Activated naive CD8-positive, alpha-beta T cell treated with anti-CD3 and anti-CD28 coated beads, Interleukin-2, amount 50 U/mL, for 16 hours (primary cell): ENCODE measurements at places on chromosomes 13 and 19.

GRCh38 chr19:18494267-18494607 lies 27.6 kb downstream of the ELL start:
- DNase-seq, result no peak

DNA sequence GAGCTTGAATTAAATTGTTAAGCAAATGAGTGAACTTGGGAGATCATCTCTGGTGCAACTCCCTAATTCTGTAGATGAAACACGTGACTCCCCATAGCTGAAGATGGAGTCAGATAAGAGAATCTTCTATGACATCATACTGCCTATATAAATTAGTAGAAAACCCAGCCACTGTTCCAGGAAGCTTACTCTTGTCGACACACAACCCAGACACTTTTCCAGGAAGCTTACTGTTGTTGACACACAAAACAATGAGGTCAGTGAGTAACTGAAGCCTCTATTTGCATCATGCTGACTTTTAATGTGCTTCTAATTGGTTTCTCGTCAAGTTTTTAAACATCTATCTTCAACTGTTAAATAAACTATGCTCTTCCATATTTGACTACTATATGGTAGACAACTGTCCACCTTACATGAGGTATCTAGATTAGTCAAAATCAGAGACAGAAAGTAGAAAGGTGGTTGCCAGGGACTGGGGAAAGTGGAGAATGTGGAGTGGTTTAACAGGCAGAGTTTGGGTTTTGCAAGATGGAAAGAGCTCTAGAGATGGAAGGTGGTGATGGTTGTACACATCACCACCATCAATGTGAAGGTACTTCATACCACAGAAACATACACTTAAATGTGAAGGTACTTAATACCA lies 168.2 kb downstream of the FGF14 start:
- DNase-seq, result no peak

DNA sequence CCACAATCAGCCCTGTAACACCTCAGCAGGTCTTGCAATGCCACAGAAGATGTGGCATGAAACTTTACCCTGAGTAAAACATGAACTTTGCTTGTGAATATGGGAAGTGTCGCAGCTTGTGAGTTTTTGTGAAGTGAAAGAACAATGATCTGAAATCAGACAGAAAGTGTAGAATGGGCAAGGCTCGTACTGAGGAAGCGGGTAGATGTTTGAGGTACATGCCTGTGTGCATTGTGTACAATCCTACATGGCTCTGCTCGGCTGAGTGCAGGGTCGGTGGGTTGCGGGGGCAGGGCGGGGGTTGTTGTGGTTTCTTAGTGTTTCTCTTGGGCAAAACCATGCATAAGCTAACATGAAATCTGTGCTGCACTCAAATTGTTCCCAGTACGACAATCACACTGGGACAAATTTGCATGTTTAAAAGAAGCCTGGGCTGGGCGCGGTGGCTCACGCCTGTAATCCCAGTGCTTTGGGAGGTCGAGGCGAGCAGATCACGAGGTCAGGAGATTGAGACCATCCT lies 1.1 kb downstream of the NLRP13 start:
- no peak for DNase-seq

GRCh38 chr19:12801466-12802266 lies at the start of the genes PRDX2 and THSD8:
Gene PRDX2, minus strand, starts transcription at chr19:12801800. Its CDS starts 539 bp downstream, at chr19:12801261.
Gene THSD8, plus strand, starts transcription at chr19:12802069. Its CDS starts 3 bp downstream, at chr19:12802072.
- DNase-seq, result peak; percentile 42

DNA sequence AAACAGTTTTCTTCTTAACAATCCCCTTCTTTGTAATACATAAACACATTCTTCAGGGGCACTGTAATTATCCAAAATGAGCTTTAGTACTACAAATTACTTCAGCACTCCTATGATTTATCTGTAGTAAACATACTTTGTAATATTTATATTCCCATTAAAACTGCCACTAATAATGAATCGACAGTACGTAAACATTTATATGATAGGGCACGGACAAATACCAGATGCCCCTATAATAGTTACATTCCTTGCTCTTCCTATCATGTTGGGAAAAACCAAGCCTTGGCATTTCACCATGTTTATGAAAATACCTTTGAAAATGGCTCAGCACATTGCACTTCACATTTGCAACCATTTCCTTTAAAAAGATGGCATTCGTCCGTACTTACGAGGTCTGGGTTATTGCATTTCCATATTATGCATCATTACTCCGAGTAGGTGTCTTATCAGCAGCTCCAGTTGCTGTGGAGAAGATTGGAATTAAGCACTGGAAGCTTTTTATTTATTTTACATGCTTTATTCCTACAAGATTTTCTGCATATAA lies 1043.4 kb downstream of the DIAPH3 start:
- DNase-seq, result no peak

DNA sequence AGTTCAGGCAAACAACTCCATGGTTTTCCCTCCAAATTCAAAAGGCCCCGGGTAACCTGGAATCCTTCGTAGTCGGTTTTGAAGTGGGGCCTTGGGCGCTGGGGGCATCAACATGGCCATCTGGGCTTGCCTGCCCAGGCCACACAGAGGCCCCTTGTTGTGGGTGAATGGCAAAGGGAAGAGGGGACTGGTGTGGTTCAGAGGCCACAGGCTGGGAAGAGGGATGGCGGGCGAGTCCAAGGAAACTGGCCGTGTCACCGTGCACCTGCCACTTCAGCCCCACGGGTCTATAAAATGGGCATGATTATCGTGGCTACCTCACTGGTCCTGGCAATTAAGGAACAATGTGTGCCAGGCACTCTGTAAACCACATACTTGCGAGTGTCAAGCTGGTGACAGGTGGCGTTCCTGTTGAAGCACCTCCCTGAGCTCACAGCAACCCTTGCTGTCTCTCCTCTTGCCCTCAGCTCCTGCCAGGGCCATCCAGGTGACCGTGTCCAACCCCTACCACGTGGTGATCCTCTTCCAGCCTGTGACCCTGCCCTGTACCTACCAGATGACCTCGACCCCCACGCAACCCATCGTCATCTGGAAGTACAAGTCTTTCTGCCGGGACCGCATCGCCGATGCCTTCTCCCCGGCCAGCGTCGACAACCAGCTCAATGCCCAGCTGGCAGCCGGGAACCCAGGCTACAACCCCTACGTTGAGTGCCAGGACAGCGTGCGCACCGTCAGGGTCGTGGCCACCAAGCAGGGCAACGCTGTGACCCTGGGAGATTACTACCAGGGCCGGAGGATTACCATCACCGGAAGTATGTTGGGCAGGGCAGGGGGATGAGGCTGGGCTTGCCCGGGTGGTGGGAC lies 1.3 kb downstream of the LSR start:
- DNase-seq, result no peak

- DNase-seq, result peak; percentile 83
Measured at GRCh38 chr19:19663256-19664120, at the start of gene ATP13A1. Gene ATP13A1, minus strand, starts transcription at chr19:19663676. Its CDS starts 10 bp downstream, at chr19:19663666.

DNA sequence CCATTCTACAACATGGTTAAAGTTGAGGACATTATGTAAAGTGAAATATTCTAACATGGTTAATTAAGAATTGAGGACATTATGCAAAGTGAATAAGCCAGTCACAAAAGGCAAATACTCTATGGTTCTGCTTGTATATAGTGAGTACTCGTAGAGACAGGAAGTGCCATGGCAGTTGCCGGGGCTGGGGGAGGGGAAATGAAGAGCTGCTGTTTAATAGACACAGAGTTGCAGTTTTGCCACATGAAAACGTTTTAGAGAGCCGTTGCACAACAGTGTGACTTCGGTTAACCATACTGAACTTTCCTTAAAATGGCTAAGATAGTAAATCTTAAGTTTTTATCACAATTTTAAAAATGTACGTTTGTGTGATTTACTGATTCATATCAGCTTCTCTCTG lies 176.9 kb downstream of the SHISA2 start:
- peak; percentile 29 for DNase-seq

GRCh38 chr13:33191425-33192210 lies 93.9 kb downstream of the STARD13 start:
- DNase-seq, result no peak

DNA sequence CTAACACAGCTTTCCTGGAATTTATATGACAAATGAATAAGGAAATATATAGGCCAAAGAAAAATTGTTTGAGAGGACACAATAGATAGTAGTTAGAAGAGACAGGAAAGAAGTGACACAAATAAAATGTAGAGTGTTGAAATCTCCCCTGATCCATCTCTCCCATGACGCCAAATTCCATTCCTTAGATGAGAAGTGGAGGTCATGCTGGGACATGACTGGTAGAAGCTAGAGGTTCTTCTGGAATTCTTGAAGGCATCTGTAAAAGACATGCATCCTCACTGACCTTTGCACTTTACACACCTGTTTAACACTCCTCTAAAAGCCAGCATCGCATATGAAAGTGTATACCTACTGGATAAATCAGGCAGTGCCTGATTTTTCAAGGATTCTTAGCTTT lies 67.8 kb downstream of the DGKH start:
- no peak for DNase-seq

DNA sequence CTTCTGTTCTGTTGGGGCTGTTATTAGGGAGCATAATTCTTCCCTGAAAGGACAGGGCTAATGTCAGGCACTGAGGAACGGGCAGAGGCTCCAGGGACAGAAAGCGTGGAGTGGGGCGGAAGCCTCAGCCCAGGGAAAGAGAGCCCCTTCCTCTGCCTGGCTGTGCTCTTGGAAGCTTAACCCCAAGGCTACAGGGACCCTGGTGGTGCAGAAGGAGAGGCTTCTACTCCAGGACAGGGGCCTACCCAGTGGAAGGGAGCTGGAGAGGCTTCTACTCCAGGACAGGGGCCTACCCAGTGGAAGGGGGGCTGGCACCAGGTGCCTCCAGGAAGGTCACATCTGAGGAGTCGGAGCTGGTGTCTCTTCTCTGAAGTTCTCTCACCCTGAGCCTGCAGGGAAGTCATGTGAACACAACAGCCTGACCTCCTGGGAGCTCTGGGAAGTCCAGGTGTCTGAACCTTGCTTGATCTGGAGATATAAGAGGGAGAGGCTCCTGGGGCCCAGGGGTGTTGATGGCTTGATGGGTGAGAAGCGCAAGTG lies 159.5 kb upstream of the SOX1 start:
- no peak for DNase-seq

DNA sequence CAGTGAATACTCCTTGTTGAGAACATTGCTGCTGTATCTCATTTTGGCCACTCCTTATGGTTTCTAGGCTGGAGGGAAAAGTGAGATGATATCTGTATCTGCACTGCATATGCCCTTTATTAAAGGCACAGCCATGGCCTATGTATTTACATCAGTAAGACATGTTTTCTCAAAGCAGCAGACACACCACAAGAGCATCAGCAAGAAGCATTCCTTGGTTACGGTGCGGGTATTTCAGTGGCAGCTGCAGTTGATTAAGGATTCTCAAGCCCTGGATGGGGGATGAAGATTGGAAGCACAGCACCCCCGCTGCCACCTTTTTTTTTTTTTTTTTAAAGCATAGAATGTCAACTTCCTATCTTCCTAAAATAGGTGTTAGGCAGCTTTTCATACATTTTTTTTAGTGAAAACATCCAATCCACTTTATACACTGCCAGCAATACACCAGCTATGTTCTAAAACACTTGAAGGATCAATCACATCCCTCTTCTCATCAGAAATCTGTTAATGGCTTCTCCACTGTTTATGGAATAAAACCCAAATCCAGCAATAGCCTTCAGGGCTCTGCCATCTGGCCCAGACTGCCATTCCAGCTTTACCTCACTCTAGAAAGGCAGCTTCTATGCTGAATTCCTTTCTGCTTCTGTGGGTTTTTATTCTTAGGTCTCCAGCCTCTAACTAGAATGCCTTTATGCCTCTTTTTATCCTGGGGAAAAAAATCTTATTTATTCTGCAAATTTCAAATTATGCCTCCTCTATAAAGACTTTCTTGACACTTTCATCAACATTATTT lies 331.0 kb downstream of the DNAJC15 start:
- DNase-seq, result no peak

- no peak for DNase-seq
Measured at GRCh38 chr13:46313432-46314257, 73.4 kb downstream of the RUBCNL start.

GRCh38 chr13:64672751-64673150 lies 2557.4 kb downstream of the PCDH9 start:
- DNase-seq, result no peak

- DNase-seq, result no peak
Measured at GRCh38 chr19:46063201-46063600, 22.4 kb upstream of the IGFL4 start.

- no peak for DNase-seq
Measured at GRCh38 chr13:57438072-57438471, 193.5 kb upstream of the PCDH17 start.

- DNase-seq, result no peak
Measured at GRCh38 chr19:1626417-1627010, 21.3 kb upstream of the UQCR11 start.

DNA sequence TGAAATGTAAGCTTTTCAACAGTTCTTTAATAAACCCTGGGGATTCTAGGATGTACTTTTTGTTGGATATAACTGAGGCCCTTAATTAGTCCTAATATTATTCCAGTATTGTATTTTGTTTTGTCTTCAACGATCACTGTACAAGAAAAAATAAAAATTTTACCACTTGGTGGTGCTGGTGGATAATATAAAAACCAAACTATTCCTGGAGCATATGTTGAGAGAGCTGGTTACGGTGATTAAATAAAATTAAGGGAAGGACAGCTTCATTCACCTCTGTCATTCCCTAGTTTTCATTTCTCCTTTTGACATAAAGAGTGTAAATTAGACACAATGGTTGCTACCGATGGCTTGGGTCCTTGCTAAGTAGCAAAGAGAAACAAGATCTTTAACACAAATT lies 598.6 kb upstream of the PCDH20 start:
- DNase-seq, result no peak

GRCh38 chr19:6590258-6590826 lies 608 bp downstream of the CD70 start:
- DNase-seq, result no peak

GRCh38 chr19:19570571-19570970 lies 32.5 kb downstream of the CILP2 start:
- DNase-seq, result no peak

DNA sequence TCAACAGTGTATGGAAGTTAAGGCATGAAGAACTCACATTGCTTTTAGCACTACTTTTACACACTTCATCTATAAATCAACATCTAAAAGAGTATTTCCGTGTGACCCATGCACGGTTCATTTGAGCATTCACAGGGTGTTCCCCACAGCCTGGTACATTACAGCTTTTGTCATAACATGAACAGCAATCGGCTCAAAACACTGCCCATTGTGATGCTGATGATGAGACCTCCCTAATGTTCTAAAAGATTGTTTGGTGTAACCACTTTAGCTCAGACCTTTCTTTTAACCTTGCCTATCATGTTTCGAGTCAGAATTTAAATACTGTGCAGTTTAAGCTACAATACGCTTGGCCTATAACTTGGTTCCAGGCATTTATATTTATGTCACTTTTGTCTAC lies 4.1 kb upstream of the KLF5 start:
- no peak for DNase-seq

DNA sequence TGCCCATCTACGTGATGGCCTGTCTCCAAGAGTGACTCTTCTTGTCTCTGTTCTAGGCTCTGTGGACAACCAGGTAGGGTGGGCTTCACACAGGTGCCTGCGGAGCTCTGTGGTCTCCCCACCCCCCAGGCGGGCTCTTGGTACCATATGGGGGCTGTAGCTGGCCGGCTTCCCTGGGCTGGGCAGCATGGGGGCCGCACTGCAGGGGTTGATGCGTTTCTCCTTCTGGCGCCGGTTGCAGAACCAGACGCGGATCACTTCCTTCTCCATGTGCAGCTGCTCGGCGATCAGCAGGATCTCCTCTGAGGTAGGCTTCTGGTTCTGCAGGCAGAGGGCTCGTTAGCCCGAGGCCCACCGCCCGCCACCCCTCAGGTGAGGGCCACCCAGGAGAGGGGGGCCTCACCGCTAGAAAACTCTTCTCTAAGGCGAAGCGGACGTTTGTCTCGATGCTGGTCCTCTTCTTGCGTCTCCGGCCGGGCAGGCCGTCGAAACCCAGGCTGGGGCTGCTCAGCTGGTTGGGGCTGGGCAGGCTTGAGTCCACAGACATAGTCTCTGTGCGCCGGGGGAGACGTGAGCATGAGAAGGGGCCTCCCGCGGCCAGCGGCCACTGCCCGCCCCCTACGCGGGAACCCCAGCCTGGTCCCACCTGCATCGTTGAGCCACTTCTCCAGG lies 19.3 kb downstream of the ZNF574 start:
- DNase-seq, result no peak
